Osteoblast (primary cell): ENCODE measurements at places on chromosomes 3 and 15. TPM values are rescaled to one million over a fixed set of nuclear protein-coding genes. Genes with fewer than 3 reads are reported as not detected.
A peak's percentile ranks its signal among the peaks of the same experiment; 100 is the strongest.

GRCh38 chr3:25171897-25172296, 256.2 kb upstream of the RARB start:
- DNase-seq = no peak
- no peaks in the 10 kb centered on the region for H3K27me3 ChIP-seq
- no peaks in the 10 kb centered on the region for H3K4me1 ChIP-seq
- H3K27ac ChIP-seq = no peak overlapping the region
- H3K4me3 ChIP-seq = no peak overlapping the region
- no peaks in the 10 kb centered on the region for H3K36me3 ChIP-seq

DNA sequence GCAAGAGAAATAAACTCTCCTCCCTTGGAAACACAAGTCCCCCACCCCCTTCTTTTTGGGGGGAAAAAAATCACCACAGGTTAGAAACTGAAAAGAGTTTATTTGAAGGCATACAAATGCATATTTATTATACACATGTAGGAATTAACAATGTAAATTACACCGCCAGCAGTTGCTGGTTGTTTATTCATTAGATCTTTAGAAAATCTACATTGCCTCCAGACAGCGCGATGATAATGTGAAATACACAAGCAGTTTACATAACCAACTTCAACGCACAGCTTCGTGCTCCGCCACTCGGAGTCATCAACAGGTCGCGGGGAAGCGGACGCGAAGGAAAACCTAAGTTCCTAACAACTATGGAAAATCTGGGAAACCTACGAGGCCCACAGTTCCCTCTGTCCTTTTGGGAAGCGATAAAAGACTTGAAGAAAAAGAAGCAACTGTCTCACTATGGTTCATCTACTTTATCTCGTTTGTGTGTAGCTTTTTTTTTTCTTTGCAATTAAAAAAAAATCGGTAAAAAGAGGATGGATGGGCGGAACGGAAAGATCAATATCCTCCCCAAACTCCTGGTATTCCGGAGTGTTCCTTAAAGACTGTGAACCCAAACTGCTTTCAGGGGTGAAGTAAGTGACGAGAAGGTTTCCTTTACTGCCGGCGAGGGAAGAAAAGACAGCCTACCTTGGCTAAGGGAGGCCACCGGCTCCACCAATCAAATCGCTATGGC, 8.4 kb upstream of the FOXB1 start:
- no peaks in the 10 kb centered on the region for H3K36me3 ChIP-seq
- DNase-seq = no peak
- no peaks in the 10 kb centered on the region for H3K4me1 ChIP-seq
- no peak overlapping the region for H3K27ac ChIP-seq

GRCh38 chr3:197687570-197687969, 49.1 kb downstream of the RUBCN start:
- H3K27me3 ChIP-seq = no peaks in the 10 kb centered on the region
- no peaks in the 10 kb centered on the region for H3K4me1 ChIP-seq
- H3K4me3 ChIP-seq = no peak overlapping the region
- DNase-seq = no peak

DNA sequence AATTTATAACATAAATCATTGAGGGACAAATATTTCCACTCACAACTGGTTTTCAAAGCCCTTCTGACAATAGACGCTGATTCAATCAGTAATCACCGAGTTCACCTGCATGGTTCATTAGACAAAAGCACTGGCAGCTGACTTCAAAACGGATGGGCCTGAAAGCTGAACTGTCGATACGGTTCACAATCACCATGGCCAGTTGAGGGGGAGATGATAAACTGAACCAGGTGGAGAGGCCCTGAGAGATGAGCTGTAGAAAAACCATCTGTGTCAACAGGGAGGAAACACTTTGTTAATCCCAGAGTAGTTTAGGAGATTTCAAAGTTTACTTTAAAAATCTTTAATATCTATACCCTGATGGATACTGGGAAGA, 75.0 kb downstream of the PEX5L start:
- H3K4me1 ChIP-seq = peaks cover under 1% of the 10 kb centered on the region
- no peaks in the 10 kb centered on the region for H3K36me3 ChIP-seq
- no peak overlapping the region for H3K27ac ChIP-seq
- H3K4me3 ChIP-seq = no peak overlapping the region
- no peak for DNase-seq

- H3K4me3 ChIP-seq = no peak within 1 kb of the TSS
- no peaks in the 10 kb centered on the region for H3K36me3 ChIP-seq
- H3K27me3 ChIP-seq = no peaks in the 10 kb centered on the region
- H3K27ac ChIP-seq = no peak within 1 kb of the TSS
- peak; percentile 26 for DNase-seq
These were observed at the start of gene LRRC3B for GRCh38 chr3:26622621-26623418. Gene LRRC3B, plus strand, starts transcription at chr3:26622772. Its CDS starts 86,901 bp downstream, at chr3:26709673.

DNA sequence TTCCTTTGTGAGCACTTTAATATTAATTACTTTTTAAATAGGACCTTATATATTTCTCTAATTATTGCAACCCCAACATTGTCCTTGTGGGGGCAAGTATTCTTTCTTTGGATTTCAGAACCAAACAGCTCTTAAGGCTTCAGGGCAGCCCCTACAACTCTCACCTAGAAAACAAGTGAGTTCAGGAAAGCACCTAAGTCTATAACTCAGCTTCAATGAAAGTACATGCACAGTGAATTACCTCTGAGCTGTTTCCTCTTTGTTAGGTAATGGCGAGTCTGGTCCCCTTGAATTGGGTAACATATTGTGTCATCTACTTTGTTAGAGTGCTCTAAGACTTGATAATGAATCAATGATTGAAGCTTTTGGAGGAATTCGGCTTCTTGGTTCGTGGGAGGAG, 545.7 kb downstream of the NLGN1 start:
- no peak for DNase-seq
- no peak overlapping the region for H3K4me3 ChIP-seq
- peaks cover 4% of the 10 kb centered on the region for H3K4me1 ChIP-seq

GRCh38 chr3:135099734-135100355, 304.8 kb downstream of the EPHB1 start:
- no peak overlapping the region for H3K27ac ChIP-seq
- H3K36me3 ChIP-seq = no peaks in the 10 kb centered on the region
- no peak overlapping the region for H3K4me3 ChIP-seq

The AADACL2 gene
- not detected in 2 replicates for total RNA-seq

- no peaks in the 10 kb centered on the region for H3K27me3 ChIP-seq
- peak; percentile 71 for DNase-seq
- no peak overlapping the region for H3K4me3 ChIP-seq
These were observed 3.9 kb upstream of the FSIP1 start for GRCh38 chr15:39786447-39787056.

DNA sequence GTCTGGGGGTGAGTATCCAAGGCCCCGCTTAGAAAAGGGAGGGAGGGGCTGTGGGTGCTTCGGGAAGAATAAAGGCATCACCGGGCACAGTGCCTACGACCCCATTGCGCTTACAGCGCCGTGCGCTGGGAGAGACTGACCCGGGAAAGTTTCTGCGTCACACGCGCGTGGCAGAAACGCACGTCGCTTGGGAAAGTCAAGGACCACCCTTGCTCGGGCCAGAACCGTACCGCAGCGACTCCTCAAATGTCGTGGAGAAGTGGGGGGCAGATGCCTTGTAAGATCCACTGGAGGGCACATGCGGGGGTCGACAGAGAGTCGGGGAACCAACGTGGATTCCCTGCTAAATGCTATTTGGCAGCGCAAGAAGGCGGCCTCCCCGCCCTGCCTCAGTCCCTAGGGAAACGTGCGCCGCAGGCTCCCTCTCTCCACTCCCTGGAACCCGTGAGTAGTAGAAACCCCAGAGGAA, 2.4 kb downstream of the ADAMTS9 start:
- DNase-seq = no peak
- H3K4me1 ChIP-seq = peaks cover 24% of the 10 kb centered on the region
- no peaks in the 10 kb centered on the region for H3K36me3 ChIP-seq
- peak overlapping the region; percentile 53 for H3K27ac ChIP-seq
- peaks cover 14% of the 10 kb centered on the region for H3K27me3 ChIP-seq

DNA sequence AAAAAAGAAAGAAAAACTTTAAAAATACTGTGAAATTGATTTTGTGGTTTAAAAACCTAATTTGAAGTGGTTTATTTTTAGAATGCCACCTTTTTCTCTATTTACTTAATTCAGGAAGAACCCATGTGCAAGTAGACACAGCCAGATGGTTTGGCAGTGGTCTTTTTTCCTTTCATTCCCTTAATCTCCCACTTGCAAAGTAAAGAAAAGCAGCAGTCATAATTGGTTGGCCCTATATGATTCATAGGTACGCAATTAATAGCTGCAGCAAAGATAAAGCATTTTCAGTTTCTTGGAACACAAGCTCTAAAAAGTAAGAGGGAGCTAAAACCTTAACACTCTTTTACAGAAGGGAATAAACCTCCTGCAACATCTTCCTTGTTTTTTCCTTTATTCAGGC, 115.3 kb downstream of the MECOM start:
- no peaks in the 10 kb centered on the region for H3K36me3 ChIP-seq
- H3K4me3 ChIP-seq = no peak overlapping the region
- H3K4me1 ChIP-seq = no peaks in the 10 kb centered on the region
- no peak overlapping the region for H3K27ac ChIP-seq
- no peak for DNase-seq
- no peaks in the 10 kb centered on the region for H3K27me3 ChIP-seq

The COL6A5 gene
- not detected in 2 replicates for total RNA-seq

The CHRFAM7A gene
- total RNA-seq = under 0.01 and 0.72 TPM in 2 replicates

- no peak overlapping the region for H3K27ac ChIP-seq
- H3K27me3 ChIP-seq = no peaks in the 10 kb centered on the region
- no peaks in the 10 kb centered on the region for H3K36me3 ChIP-seq
- peak; percentile 34 for DNase-seq
These were observed 58.6 kb downstream of the PRICKLE2 start for GRCh38 chr3:64166584-64167162.

- DNase-seq = no peak
- H3K4me3 ChIP-seq = no peak overlapping the region
- H3K36me3 ChIP-seq = no peaks in the 10 kb centered on the region
- no peak overlapping the region for H3K27ac ChIP-seq
These were observed 22.5 kb downstream of the FAM240A start for GRCh38 chr3:46634856-46635255.

GRCh38 chr3:29718661-29719065, 437.8 kb downstream of the RBMS3 start:
- no peaks in the 10 kb centered on the region for H3K4me1 ChIP-seq
- no peak for DNase-seq
- no peaks in the 10 kb centered on the region for H3K36me3 ChIP-seq
- no peaks in the 10 kb centered on the region for H3K27me3 ChIP-seq

The TAGLN3 gene
- not detected in 2 replicates for total RNA-seq

- no peaks in the 10 kb centered on the region for H3K36me3 ChIP-seq
- no peak overlapping the region for H3K27ac ChIP-seq
- no peak for DNase-seq
- H3K4me3 ChIP-seq = no peak overlapping the region
- H3K4me1 ChIP-seq = peaks cover 2% of the 10 kb centered on the region
- no peaks in the 10 kb centered on the region for H3K27me3 ChIP-seq
These were observed 58.8 kb downstream of the TRAK1 start for GRCh38 chr3:42149975-42150374.

The GPR62 gene
- total RNA-seq = under 0.01 TPM in 1 of 2 replicates, not detected in the other

The ZNF501 gene
- total RNA-seq = 6.5 and 7.2 TPM in 2 replicates

DNA sequence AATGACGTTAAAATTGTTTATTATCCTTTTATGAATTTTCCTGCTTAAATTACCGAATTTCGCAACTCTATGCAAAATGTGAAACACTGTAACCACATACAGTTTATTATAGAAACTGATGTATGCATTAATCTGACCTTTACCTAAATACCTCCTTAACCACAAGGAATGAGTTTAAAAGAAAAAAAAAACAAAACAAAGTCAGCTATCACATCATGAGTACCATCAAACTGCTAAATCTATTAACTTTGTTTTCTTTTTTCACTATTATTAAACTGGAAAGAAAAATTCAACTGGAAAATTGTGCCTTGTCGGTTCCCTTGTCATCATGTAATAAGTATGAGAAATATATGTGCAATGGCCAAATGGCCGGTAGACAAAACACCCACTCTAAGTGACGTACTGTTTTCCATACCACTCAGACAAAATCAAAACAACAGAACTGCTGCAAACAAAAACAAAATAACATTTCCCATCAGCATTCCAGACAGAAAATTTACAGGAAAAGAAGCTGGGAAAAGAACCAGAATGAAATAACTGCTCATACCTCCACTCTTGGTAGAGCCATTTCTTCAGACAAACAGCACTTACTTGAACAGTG, 415.3 kb downstream of the FOXP1 start:
- no peak overlapping the region for H3K4me3 ChIP-seq
- no peak for DNase-seq
- no peaks in the 10 kb centered on the region for H3K27me3 ChIP-seq
- peak overlapping the region; percentile 97 for H3K27ac ChIP-seq

The FEZF2 gene
- not detected in 2 replicates for total RNA-seq

- H3K27ac ChIP-seq = no peak overlapping the region
- no peaks in the 10 kb centered on the region for H3K4me1 ChIP-seq
- no peak for DNase-seq
- H3K4me3 ChIP-seq = no peak overlapping the region
- no peaks in the 10 kb centered on the region for H3K36me3 ChIP-seq
These were observed 389.5 kb upstream of the WNT5A start for GRCh38 chr3:55876560-55876959.

DNA sequence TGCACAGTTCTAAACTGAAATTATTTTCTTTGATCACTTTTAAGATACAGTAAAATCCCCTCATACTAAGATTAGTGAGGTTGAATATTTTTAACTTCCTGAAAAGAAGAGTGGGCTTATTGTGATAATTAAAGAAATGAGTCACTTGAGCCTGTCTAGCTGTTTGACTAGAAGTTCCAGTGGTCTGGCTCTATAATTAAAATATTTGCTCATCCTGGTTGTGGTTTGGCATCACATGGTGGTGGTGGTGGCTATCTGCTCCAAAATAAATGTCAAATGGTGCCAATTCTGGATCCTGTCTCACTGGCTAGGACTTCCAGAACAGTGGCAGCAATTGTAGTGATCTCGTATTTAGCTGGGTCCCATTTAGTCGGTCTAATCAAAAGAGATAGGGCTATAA, 8.6 kb upstream of the TEX9 start:
- peaks cover 24% of the 10 kb centered on the region for H3K4me1 ChIP-seq
- no peak overlapping the region for H3K27ac ChIP-seq
- DNase-seq = no peak
- H3K36me3 ChIP-seq = no peaks in the 10 kb centered on the region

- H3K4me1 ChIP-seq = no peaks in the 10 kb centered on the region
- H3K36me3 ChIP-seq = no peaks in the 10 kb centered on the region
- DNase-seq = no peak
- H3K27me3 ChIP-seq = peaks cover 18% of the 10 kb centered on the region
- H3K27ac ChIP-seq = no peak overlapping the region
These were observed 6.1 kb upstream of the RPP14 start for GRCh38 chr3:58299839-58300516.

- no peak overlapping the region for H3K4me3 ChIP-seq
- no peaks in the 10 kb centered on the region for H3K4me1 ChIP-seq
- no peak for DNase-seq
These were observed 430.5 kb downstream of the OCA2 start for GRCh38 chr15:27668471-27669220.

The CCR9 gene
- total RNA-seq = not detected in 2 replicates
